ENCODE measurements at places on chromosomes 2 and 18. TPM values are rescaled to one million over a fixed set of nuclear protein-coding genes. Genes with fewer than 3 reads are reported as not detected.

The CNTNAP5 gene
- total RNA-seq = not detected

The WDR43 gene
- total RNA-seq = 60.6 TPM

The LIMS3 gene
- total RNA-seq = 17.8 TPM

The HOXD3 gene
- 15.3 TPM for total RNA-seq

The PCARE gene
- total RNA-seq = not detected

The CHRNG gene
- total RNA-seq = not detected

The SLC5A7 gene
- total RNA-seq = not detected

The COL6A3 gene
- not detected for total RNA-seq

The TMEM198 gene
- not detected for total RNA-seq

Measured in endothelial cell of umbilical vein (primary cell).